ENCODE measurements at places on chromosomes 12 and 14. TPM values are rescaled to one million over a fixed set of nuclear protein-coding genes. Genes with fewer than 3 reads are reported as not detected.

DNA sequence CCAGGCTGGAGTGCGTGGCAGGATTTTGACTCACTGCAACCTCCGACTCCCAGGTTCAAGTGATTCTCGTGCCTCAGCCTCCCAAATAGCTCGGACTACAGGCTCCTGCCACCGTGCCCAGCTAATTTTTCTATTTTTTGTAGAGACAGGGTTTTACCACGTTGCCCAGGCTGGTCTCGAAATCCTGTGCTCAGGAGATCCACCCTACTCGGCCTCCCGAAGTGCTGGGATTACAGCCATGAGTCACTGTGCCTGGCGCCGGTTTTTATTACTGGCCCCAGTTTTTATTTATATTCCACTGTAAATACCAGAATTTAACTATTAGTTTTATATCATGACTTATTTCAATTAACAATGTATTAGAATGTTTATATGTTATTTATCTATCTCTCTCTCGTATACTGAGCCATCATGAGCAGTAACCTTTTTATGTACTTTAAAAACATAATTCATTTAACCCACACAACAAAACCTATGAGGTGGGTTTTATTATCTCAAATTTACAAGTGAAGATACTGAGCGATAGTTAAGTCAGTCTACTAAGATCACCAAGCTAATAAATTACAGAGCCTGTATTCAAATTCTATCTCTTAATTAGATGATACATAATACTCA is 47.8 kb downstream of the HECTD1 start:
- peak; percentile 62 for DNase-seq

Gene TPI1
- total RNA-seq = 443 TPM

GRCh38 chr12:109773384-109774011 is 59.7 kb downstream of the TRPV4 start:
- no peak for DNase-seq

Gene ASCL1
- total RNA-seq = 0.50 TPM

GRCh38 chr14:91520138-91520537 is 10.0 kb upstream of the PPP4R3A start:
- DNase-seq = no peak

GRCh38 chr12:56877195-56878009 is 56.8 kb downstream of the SDR9C7 start:
- no peak for DNase-seq

GRCh38 chr12:53062011-53062961 is 12.4 kb downstream of the TNS2 start:
- DNase-seq = no peak

DNA sequence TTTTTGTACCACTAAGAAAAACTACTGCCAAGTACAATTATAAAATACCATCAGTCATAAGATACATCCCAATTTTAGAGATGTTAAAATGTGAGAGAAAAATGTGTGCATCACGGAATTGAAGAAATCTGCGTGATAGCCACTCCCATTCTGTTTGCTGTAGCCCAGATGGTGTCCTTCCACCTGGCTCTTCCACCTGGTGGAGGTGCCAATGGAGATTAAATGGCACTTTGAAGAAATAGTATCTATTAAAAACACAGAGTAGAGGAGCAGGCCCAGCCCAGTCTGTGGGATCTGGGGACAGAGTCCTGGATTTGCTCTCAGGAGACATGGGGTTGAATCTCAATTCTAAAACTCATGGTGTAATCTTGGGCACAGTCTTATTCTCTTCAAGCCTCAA is 35.5 kb downstream of the TSPAN11 start:
- DNase-seq = no peak

- no peak for DNase-seq
These were observed 217.9 kb downstream of the KIF21A start for GRCh38 chr12:39224971-39225370.

DNA sequence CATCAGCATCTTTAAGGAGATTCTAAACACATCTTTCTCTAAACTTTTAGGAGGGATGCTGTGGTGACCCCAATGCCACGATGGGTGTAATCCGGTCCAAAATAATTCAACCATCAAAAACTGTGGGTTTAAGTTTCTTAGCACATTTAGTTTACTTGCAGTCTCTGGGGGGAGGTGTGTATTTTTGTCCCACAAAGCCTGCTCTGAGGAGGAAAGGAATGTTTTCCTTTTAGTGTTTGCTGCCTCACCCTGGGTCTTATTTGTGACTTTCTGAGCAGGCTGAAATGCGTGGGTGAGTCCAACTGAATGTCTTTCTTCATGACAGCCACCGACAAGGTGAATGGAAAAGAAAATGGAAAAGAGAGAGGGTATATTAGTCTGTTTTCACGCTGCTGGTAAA is 1324.7 kb downstream of the AACS start:
- DNase-seq = no peak

DNA sequence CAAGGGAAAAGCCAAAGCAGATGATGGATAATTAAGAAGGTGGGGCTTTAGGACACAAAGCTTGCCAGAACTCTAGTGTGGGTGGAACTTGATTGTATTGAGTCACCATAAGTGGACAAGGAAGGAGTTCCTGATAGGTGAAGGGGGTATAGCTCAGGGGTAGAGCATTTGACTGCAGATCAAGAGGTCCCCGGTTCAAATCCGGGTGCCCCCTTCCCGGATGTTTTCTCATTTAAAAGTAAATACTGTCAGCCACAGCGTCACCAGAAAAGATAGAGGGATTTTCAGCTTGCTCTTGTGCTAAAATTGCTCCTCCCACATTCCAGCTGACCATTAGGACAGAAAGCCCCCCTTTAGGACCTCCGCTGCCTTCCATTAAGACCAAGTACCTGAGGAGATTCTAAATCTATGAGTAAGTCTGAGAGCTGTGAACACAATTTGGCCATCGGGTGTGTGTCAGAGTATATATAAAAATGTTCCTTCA is 36.6 kb downstream of the DCAF4 start:
- no peak for DNase-seq
